ENCODE measurements at places on chromosomes 1 and 21.
A peak's percentile ranks its signal among the peaks of the same experiment; 100 is the strongest.

GRCh38 chr1:113978863-113979702, at the start of gene OLFML3:
Gene OLFML3 (plus strand): TSS chr1:113979474. CDS start chr1:113979517, 43 bp downstream.
- DNase-seq: peak; percentile 92

DNA sequence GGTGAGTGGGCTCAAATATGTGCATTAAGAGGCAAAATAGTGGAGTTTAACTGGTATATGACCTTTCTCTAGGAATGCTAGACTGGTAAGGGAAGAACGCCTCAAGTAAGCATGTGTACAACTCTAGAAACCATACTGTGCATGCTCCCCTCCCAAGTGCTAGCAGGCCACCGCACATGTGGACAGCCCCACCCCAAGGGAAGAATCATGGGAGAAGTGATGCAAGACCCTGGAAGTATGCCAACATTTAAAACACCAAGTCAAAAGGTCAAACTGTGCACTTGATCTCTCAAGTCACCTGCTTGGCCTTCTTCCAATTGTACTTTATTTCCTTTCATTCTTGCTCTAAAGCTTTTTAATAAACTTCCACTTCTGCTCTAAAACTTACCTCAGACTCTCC, 120.4 kb downstream of the WDR3 start:
- no peak for DNase-seq

DNA sequence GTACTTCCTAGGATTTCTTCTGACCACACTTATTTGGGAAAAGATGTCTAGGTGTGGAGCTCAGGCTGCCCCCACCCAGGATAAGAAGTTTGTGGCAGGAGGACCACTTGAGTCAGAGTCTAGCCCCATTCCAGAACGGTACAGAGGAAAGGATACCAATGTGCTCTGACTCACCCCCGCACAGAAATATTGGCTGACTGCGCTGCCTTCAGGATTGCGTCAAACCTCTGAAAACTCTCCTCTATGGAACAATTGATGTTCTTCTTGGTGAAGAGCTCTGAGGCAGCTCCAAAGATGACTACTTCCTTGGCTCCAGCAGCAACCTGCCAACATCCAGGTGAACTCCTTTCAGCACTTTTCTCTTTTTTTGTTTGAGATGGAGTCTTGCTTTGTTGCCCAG, 11.2 kb downstream of the HMGCL start:
- DNase-seq: no peak

- DNase-seq: no peak
Measured at GRCh38 chr1:77100875-77101274, 118.4 kb downstream of the PIGK start.

DNA sequence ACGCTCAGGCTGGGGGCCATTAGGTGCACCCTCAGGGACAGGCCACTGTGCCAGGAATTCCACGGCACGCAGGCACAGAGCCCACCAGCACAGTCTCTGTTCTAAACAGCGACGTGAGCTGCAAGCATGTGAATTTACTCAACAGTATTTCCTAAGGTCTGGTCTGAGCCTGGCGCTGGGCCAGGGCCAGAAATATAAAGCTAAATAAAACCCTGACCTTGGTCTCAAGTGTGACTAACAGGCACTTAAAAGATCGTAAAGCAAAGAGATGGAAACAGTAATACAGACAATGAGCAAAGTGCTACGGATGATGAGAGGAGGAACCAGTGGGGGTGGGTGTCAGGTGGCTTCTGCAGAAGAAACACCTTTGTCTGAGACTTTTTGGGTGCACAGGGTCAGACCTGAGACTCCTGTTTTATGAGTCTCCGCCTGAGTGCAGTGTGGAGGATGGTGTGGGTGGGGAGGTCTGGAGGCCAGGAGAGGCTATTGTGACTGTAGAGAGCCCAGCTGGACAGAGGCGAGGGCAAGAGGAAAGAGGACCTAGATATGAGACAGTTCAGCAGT, 53.4 kb upstream of the EDN2 start:
- peak; percentile 63 for DNase-seq

DNA sequence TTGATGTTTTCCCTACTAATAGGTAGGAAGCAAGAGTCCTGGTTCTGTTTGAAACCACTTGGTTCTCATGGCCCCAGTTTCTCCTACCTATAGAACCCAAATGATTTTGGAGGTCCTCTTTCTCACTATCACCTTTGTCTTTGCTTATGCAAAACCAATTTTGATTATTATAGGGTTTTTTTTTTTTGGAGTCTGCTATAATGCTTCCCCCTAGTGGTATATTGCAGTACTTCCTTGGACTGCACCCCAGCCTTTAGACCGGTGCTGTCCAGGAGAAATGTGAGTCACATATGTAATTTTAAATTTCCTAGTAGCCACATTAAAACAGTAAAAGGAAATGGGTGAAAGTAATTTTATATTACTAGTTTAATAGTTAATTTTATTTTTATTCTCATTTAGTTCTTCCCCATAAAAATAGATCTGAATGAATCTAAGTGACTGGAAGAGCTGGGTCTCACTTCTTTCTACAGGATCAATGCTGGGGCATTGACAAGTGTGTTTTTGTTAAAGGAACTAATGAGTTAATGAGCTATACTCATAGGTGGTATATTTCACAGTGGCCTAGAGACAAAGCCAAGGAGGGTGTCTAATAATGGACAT, 10.6 kb downstream of the FCMR start:
- DNase-seq: no peak
